AG04450 (cell line): ENCODE measurements at places on chromosomes 12 and 14.
A peak's percentile ranks its signal among the peaks of the same experiment; 100 is the strongest.

- DNase-seq, result no peak
Observed at GRCh38 chr12:27515671-27516070, 8.3 kb upstream of the PPFIBP1 start.

DNA sequence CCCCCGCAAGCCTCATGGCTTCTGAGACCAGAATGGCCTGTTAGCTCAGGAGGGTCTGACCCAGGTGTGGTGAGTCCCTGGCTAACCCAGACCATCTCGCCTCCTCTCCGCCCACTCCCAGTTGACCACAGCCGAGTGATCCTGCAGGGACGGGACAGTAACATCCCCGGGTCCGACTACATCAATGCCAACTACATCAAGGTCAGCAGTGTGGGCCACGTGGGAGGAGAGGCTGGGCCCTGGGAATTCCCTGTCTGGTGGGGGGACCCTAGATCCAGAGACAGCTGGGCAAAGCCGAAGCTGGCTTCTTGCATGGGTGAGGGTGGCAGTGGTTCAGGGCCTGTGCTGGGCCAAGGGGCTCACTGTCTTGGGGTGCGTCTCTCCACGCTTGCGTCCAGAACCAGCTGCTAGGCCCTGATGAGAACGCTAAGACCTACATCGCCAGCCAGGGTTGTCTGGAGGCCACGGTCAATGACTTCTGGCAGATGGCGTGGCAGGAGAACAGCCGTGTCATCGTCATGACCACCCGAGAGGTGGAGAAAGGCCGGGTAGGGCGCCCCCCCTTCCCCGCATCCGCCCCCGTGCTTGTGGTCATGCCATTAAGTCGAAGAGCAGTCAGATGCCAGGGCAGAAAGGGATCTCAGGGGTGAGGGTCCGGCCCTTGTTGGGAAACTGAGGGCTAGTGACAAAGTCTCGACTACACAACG, 5.0 kb downstream of the PTPN6 start:
- no peak for DNase-seq

GRCh38 chr12:43882578-43883178, 46.8 kb downstream of the TMEM117 start:
- DNase-seq, result peak; percentile 54

- no peak for DNase-seq
Observed at GRCh38 chr12:121590476-121591143, 9.8 kb upstream of the KDM2B start.
